ENCODE measurements at places on chromosomes 12 and 14. TPM values are rescaled to one million over a fixed set of nuclear protein-coding genes. Genes with fewer than 3 reads are reported as not detected.

Gene TMEM52B
- polyA plus RNA-seq: not detected

Gene KRT82
- not detected for polyA plus RNA-seq

Gene SEL1L
- polyA plus RNA-seq: 642 TPM

Gene AICDA
- not detected for polyA plus RNA-seq

Gene GALNT16
- 23.2 TPM for polyA plus RNA-seq

Gene LMO3
- polyA plus RNA-seq: 71.5 TPM

Gene AP4S1
- polyA plus RNA-seq: 79.4 TPM

Gene SALL2
- 43.9 TPM for polyA plus RNA-seq

Gene KRT72
- 2.1 TPM for polyA plus RNA-seq

Gene TCL1A
- polyA plus RNA-seq: not detected

Gene SMCO3
- polyA plus RNA-seq: not detected

Gene MYF6
- polyA plus RNA-seq: not detected

Gene FBXO34
- 27.0 TPM for polyA plus RNA-seq

Data from Purkinje cell (primary cell).